RWPE2 (cell line): ENCODE measurements at places on chromosomes 3 and 15.

DNA sequence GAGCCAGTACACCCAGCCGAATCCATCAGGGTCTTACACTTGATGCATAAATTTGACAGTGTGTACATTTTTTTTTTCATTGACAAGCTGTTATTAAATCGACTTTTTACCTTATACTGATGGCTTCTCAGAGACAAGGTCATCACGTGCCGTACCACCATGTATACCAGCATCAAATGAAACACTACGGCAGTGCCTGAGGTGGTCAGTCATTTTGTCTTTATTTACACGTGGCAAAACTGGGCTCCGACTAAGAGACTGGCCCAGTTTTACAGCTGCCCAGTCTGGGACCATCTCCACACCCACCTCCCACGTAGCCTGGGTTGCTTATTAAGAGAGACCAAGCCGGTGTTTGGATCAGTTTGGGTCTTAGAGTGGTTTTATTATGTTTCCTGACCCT, 57.4 kb downstream of the TMEM266 start:
- no peak for DNase-seq

DNA sequence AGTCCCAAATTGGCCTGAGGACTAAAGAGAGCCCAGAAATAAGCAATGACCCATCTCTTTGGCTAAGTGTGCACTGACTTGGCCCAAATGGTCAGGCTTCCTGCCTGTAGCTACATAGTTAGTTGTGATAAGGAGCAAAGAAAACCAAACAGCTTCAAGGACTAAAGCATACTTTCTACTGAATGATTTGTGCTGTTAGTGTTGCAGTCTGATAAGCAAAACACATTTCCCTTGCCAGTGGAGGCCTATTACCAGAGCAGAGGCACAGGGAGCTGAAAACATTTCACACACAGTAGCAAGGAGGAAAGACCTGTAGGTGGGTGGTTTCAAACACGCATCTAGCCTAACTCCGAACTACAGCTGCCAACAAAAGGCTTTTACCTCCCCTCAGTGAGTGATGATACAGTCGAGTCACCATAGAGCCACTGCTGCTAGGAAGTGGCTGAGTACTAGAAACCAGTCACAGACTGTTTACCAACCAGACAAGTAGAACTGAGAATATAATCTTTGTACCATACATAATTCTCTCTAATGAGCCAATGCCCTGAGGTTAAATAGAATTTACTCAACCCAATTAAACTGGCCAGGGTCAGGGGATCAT, 222.3 kb upstream of the THBS1 start:
- DNase-seq, result no peak

- peak; percentile 34 for DNase-seq
These were observed 53.6 kb downstream of the HOMER2 start for GRCh38 chr15:82898961-82899360.

GRCh38 chr3:15015456-15015855, 49.7 kb downstream of the MRPS25 start:
- DNase-seq, result no peak

DNA sequence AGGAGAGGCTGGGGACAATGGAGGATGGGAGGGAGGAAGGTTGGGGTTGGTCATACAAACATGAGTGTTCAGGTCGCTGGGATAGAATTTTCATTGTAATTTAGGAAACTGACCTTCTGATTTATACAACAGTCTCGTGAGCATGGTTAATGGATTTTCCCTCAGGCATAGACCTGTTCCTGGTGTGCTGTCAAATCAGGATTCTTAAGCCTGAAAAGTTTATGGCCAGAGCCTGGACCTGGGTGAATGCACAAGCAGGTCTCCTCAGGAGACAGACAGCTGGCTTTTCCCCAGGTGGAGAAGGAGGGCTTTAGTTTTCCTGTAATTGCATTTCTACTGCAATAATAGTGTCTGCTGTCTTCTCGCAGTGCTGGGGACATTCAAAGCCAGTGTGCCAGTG, 338.0 kb downstream of the SHQ1 start:
- DNase-seq, result no peak

DNA sequence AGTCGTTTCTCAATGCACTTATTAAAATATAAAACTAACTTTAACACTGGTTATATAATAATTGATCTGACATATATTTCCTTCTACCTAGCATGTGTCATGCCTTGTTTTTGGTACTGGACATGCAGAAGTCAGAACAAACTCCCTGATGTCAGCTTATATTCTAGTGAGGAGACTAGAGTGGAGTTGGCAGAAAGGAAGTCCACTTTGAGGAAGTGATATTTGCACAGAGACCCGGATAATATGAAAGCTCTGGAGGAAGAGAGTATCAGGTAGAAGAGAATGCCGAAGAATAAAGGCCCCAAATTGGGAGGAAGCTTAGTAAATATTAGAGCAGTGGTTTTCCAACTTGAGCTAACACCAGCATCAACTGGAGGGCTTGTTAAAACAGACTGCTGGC, 24.6 kb upstream of the ZNF280D start:
- DNase-seq, result no peak

GRCh38 chr3:64039332-64039731, 16.0 kb upstream of the PSMD6 start:
- no peak for DNase-seq

- DNase-seq, result no peak
These were observed 99.1 kb downstream of the SSR3 start for GRCh38 chr3:156455839-156456238.

- DNase-seq, result no peak
These were observed 83.3 kb upstream of the IGSF10 start for GRCh38 chr3:151544164-151544548.

DNA sequence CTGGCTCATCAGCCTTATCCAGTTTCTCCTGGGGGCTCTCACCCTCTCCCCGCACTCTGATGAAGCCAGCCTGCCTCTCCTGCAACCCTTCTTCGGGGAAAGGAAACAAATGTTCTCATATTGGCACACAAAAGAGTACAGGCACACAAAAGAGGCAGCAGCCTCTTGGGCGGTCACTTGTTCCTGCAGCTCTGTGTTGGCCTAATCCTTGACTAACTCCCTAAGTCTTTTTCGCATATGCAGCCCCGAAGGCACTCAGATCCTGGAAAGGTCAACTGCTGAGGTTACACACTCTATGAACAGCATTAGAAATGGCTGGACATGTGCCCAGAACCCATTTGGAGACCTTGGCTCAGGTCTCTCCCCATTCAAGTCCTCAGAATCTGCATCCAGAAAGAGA, 7.4 kb upstream of the CAMP start:
- DNase-seq, result no peak

GRCh38 chr15:80710635-80711554, 15.8 kb downstream of the ABHD17C start:
- DNase-seq, result no peak

DNA sequence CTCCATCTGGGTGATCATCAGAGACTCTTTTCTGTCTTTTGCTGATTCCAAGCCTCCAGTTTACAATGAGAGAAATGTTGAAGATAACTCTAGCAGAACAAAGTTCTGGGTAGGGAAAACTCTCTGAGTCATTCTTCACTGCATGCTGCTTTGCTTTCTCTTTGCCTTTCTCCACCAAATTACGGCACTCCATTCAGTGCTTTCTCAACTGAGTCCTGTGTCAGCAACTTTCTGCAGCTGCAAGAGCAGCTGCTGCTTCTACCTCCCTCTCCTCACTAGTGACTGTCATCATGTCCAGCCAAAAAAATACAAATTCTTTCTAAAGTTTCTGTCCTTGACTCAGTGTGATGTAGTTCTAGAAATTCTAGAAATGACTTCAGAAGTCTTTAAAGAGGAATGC, 953.8 kb downstream of the IGSF11 start:
- DNase-seq, result no peak

GRCh38 chr15:86236356-86237110, 156.9 kb downstream of the AGBL1 start:
- no peak for DNase-seq

DNA sequence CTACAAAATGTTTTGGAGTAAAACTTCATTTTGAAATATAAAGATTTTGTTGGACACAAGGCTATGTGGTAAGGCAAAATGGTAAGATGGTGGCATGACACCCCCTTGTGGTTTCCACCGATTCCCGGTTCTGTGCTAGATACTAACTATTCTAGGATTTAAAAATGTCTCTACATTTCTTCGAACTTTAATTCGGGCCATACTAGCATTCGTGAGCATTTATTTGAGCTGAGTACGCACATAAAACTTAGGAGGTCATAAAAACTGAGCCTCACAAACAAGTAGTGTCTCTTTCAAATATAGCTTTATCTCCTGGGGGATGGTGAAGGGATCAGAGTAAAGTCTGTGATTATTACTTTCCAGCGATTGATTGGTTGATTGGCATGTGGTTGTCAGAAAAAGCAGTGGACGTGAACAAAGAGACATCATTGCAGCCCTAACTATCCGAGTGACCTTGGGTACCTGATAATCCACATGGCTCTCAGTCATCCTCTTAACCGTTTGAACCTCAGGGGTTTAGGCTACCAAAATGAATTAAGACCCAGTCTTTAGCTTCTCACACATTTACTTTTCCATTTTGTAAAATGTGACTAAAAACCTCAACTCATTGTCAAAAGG, 1.1 kb upstream of the ZNF639 start:
- no peak for DNase-seq

DNA sequence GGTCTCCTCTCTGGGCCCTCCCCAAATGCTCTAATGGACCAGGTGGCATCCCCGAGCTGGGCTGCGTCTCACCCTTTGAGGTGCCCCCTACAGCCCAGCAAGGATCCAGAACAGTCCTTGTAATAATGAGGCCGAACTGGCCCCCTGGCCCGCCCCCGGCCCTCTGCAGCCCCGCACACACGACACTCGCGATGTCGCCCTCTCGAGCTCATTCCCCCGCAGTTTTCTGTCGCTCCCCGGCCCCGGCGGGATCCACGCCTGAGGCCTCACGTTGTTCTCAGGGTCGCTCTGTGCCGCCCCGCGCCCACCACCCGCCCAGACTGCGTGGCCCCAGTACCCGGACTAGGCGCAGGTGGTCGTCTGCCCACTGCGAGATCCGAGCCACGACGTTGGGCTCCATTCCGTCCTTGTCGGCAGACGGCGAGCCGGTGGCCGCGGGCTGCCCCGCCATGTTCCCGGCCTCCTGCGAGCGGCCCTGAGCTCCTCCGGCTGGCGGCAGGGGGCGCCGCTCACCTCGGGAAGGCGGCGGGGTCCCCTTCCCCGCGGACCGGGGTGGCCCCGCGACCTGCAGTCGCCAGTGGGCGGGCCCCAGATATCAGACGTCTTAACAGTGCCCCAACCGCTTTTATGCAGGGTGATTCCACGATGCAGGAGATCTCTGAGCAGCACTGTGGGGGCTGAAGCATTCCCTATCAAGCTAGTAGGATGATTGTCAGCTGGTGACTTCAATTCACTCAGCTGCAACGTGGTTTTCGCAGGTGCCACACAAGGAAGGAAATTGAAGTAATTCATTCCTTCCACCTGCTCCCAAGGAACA, at the start of gene C3orf33:
Gene C3orf33 (minus strand): TSS at position 477 of the 817 bp plus-strand sequence. CDS start 26 bp downstream, at position 451.
- no peak for DNase-seq

GRCh38 chr15:35000511-35000910, 12.4 kb upstream of the ZNF770 start:
- DNase-seq, result peak; percentile 94

GRCh38 chr3:122921791-122922651, 105.5 kb downstream of the SEMA5B start:
- peak; percentile 51 for DNase-seq

DNA sequence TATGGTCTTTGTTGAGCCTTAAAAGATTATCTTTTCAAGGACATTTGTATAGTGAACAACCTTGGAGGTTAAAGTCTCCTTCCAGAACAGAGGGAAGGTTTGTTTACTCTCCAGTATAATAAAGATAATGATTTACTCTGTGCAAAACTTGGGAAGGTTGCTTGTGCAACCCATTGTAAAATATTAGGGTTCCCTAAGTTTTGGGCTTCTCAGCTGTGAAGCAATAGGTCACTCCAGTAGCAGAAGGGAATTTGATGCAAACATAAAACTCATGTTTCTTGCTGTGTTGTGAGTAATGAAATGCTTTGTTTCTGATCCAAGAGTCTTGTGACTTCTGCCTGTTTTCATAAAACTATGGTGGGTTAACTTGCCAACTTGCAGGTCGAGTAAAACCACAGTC, 177.5 kb downstream of the SUCNR1 start:
- DNase-seq, result no peak

- no peak for DNase-seq
These were observed 728.9 kb upstream of the DPPA4 start for GRCh38 chr3:110066206-110066605.
